Activated CD4-positive, alpha-beta T cell treated with anti-CD3 and anti-CD28 coated beads for 48 hours (primary cell): ENCODE measurements at places on chromosomes 1 and 21.

GRCh38 chr1:104467590-104467989 lies 717.9 kb downstream of the AMY1C start:
- no peak for DNase-seq

GRCh38 chr21:22201126-22201525 lies 1202.9 kb downstream of the NCAM2 start:
- no peak for DNase-seq

GRCh38 chr1:72636631-72637030 lies 354.3 kb upstream of the NEGR1 start:
- no peak for DNase-seq

DNA sequence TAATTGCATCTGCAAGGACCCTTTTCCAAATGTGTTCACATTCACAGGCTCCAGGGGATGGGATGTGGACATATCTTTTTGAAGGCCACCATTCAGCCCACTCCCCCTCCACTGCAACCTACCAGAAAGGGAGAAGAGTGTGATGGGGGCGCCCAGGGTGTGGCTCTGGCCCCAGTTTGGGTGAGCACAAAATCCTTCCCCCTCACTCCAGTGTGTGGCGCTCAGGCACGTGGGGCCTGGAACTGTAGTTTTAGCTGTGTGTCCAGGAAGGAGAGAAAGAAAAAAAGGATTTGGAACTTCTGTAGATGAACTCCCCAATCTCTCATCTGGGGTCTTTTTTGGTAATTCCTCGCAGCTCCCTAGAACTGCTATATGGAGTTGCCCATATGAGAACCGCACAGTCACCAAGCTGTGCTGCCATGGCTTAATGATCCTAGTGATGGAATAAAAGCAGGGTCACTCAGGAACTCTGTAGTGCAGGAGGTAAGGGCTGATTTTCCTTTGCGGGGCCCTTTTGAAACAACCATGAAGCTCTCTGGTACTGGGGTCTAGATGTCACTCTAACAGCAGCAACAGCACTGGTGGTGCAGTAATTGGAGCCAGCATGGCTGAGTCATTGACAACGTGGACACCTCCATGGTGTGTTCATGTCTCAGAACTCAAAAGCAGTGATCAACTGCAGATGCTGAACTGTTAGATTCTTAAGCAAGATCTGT lies 17.0 kb downstream of the AGT start:
- DNase-seq = no peak

DNA sequence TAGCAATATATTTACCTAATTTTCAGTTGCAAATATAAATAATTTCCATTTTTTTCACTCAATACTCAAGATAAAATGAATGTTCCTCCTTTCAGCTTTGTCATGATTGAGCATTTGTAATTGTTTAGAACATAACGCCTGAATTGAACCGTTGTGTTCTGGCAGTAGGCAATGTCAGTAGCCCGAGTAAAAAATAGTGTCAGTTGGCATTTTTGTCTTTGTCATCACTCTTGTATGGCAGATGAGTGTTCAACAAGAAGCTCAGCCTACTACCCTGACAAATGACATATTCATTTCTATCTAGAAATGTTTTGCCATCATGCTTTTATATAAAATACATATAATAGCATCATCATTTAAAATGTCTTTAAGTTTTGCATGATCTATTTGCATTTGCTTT lies 691.4 kb upstream of the NCAM2 start:
- no peak for DNase-seq

DNA sequence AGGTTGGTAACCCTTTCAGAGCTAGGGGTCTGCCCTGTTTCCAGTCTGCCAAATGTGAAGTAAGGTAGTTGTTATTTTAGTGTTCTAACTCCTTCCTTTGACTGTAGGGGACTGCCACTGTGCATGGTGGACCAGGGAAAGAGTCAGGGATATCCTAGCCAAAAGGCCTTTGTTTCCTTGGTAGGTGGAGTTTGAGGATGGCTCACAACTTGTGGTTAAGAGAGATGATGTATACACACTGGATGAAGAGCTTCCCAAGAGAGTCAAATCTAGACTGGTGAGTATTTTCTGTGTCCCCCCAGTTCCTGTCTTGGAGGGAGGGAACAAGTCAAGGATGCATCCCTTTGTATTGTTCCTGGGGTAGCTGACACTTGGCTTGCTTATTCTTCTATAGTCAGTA lies 3.5 kb upstream of the ST3GAL3 start:
- no peak for DNase-seq

GRCh38 chr1:18079941-18080735 lies 27.5 kb upstream of the IGSF21 start:
- no peak for DNase-seq

DNA sequence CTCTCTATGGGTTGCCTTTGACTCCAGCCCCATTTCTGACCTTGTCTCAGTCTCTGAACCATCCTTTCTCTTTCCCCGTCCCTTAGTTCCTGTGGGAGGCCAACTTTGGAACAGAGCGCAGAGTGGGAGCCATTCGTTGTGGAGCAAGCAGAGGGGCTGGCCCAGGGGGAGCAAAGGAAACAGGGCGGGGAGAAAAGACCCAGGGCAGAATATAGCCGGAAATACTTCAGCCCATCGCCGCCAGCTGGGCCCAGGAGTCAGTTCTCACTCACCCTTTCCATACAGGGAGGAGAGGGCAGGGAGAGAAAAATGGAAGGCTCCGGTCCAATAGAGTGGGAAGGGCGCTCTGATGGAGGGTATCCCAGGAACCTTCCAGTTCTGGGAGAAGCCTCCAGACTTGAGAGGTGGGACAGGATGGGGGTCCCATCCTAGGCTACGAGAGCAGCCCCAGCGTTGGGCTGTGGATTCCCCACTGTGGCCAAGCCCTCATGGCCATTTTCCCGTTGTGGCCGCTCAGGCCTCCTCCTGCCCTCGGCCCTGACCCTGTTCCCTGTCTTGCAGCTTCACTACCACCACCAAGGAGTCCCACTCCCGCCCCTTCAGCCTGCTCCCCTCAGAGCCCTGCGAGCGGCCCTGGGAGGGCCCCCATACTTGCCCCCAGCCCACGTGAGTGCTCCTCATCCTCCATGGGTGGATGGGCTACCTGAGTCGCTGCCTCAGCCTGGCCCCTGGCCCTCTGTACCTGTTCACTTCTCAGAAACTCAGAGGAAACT lies 10.9 kb downstream of the PEAR1 start:
- no peak for DNase-seq

- peak; percentile 12 for DNase-seq
These were observed 8.7 kb upstream of the SLC2A5 start for GRCh38 chr1:9078015-9078751.

DNA sequence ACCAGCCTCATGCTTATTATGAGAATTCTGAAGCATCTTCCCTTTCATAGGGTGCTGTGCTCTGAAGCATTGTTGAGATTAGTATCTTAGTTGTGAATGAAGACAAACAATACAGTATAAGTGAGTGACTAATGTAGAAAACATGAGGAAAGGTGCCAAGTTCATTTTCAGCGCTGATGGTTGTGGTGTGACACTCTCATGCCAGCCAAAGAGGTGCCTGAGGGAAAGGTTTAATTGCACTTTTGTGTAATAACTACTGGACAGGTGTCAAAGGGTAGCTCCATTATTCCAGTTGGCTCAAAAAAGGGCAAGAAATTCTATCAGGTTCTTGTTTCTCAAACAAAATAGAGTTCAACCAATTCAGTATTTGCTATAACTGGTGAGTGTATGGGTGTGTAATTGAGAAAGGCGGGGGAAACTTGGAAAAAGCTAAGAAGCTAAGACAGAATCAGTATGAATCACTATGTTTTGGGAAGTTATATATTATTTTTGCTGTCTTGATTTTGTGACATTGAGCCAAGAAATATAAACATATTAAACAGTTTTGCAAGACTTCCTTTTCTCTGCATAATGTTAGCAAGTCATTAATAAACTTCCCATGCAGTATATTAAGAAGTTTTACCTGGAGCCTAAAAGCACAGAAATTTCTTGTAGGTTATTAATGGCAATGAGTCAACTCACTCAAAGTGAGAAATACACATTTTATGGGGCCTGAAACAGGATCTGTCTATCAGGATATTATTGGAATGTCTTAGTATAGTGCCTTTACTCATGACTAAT lies 31.8 kb downstream of the KCNK2 start:
- no peak for DNase-seq

- no peak for DNase-seq
These were observed 5.2 kb downstream of the IFI6 start for GRCh38 chr1:27666791-27667254.

GRCh38 chr1:106061586-106062495 lies 994.6 kb upstream of the PRMT6 start:
- no peak for DNase-seq

GRCh38 chr1:237814319-237814924 lies 76.3 kb downstream of the ZP4 start:
- DNase-seq = no peak

GRCh38 chr1:76266762-76267161 lies 192.2 kb downstream of the ST6GALNAC3 start:
- DNase-seq = no peak

- no peak for DNase-seq
These were observed 43.4 kb upstream of the COL6A2 start for GRCh38 chr21:46054451-46054881.

- peak; percentile 88 for DNase-seq
These were observed 25.7 kb upstream of the NLRP3 start for GRCh38 chr1:247390116-247390791.

DNA sequence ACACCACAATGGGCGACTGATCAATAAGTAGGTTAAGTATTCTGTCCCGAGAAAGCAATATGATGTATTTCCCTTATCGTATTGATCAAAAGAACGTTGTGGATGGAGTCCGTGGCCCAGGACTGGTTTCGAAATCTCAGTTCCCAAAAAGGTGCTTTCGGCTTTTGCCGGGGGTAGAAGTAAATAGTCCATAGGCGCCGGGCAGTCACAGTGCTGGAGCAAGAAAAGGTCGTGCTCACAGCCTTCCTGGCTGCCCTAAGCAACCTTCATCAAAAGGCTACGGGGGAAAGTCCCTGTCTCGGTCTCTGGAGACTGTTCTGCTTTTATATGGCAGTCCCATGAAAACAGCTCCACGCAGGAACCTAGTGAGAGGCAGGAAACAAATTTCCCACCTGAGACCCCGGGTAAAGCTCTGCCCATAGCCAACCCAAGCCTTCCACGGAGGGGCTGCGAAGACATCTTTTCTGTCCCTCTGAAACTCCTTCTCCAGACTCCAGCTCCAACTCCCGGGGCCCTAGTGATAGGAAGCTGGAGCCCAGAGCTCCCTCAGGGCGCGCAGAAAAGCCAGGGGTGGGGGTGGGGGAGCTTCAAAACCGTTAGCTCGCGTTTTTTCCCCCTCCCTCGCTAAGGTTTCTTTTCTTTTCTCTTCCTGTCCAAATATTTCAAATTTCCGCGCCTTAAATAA lies 7.0 kb downstream of the CDKN2C start:
- DNase-seq = peak; percentile 22

GRCh38 chr1:22168412-22168973 lies 25.6 kb upstream of the WNT4 start:
- DNase-seq = no peak

GRCh38 chr1:181179987-181180365 lies 91.5 kb downstream of the IER5 start:
- peak; percentile 66 for DNase-seq

DNA sequence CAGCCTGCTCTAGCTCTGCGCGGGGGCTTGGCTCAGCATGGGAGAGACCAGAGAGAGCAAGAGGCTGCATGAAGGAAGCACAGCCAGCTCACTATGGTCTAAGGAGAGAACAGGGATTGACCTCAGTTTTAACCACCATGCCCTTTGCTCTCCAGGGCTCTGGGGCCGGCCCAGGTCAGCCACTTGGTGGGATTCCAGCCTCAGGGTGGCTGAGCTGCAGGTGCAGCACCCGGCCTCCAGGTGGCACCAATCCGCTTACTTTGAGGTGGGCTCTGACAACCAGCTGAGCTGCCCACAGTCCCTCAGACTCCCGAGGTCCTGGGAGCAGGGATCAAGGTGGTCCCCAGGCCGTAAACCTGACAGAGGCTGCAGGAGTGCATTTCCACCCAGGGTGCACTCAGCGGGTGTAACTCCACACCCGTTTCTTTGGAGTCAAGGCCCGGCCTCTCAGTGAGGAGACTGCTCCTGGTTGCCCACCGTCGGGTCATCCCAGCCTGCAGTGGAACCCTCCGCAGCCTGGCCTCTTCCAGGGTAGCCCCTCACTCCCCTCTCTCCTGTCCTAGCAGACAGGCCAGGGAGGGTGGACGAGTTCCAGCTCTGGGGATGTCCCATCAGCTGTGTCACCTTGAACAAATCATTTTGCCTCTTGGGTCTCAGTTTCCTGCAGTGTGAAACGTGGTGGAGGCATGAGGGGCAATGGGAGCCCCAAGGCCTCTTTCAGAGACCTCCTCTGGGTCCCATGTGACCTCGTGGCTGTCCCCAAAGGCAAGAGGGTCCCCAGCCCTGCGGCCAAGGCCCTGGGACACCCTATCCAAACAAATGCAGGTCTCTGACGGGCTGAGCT lies 607 bp upstream of the LGR6 start:
- DNase-seq = peak; percentile 68

- DNase-seq = no peak
These were observed 66.6 kb upstream of the TIAM1 start for GRCh38 chr21:31410499-31411131.
